ENCODE measurements at places on chromosomes 3 and 15. TPM values are rescaled to one million over a fixed set of nuclear protein-coding genes. Genes with fewer than 3 reads are reported as not detected.

GP9 gene
- 0.53 TPM for total RNA-seq

RLBP1 gene
- total RNA-seq, result not detected

DNA sequence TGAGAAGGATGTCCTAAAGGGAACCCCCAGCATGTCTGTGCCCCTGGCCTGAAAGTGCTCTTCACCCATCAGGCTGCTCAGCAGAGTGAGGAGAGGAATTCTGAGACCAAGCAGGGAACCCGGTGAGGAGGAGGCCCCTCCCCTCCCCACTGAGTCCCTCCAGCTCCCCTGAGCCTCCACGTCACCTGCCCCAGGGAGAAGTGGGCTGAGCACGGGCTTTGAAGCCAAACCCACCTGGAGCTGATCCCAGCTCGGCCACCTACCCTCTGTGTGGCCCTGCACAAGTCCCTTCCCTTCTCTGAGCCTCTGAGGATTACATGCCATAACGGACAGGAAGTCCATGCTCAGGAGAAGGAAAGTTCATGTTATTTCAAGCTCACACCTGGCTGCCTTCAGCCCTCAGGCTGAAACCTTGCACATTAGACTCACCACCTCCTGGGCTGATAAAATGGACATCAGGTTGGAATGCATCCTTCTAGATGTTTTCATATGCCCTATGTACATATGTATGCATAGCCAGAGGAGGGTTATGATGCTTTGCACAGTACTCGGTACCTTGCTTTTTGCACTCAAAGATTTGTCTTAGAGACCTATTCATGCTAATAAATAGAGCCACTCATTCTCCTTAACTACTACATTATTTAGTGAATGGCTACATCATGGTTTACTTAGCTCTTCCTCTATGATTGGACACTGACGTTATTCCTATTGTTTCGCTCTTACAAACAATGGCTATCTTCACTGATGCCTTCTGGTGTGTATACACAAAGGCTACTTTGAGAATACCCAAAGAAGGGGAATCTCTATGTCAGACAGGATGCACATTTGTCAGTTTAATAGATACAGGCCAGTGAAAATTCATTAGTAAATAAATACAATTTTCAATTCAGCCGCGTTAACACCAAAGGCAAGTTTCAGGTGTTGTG is 31.6 kb upstream of the GATA2 start:
- DNase-seq, result no peak

MYO5C gene
- 16.3 TPM for total RNA-seq

- DNase-seq, result no peak
Measured at GRCh38 chr3:184144505-184144904, 9.3 kb downstream of the EIF2B5 start.

GRCh38 chr15:51749307-51749706 is 2.1 kb upstream of the TMOD2 start:
- DNase-seq, result no peak

GRCh38 chr3:182179631-182180030 is 467.9 kb downstream of the SOX2 start:
- DNase-seq, result no peak

- no peak for DNase-seq
Measured at GRCh38 chr3:187807086-187807862, 62.0 kb upstream of the BCL6 start.

GRCh38 chr15:66780172-66780972 is 78.3 kb downstream of the SMAD6 start:
- no peak for DNase-seq

DNA sequence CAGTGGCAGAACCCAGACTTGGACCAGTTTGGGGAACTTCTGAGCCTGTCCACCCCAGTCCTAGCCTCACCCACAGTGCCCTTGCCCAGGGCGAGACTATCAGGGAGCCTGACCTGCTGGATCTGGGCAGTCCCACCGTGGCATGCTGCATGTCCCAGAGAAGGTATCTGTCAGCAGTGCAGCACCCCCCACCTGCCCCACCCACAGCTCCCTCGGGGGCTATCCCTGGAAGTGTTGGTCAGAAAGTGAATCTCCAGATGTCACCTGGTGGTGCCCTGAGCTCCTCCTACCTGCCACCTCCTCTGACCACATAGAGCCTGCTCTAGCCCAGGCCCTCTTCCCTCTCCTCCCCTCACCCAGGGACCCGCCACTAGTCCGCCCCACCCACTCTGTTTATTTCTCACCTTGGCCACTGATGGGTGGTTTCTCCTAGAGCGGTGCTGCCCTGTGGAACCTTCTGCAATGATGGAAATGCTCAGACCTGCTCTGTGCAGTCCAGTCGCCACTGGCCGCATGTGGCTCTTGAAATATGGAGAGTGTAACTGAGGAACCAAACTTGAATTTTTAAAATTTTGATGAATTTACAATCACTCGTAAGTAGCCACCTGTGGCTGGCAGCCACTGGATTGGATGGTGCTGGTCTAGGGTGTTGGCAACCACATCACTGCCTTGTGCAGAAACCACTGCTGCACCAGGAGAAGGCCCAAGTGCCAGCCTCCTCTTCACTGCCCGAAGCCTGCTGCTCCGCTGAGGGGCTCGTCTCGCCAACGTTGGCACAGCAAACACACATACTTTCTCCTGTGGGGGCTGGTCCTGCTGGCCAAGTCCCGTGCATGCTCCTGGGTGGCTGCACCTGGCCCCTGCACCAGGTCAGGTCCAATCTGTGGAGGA is 13.1 kb downstream of the HDAC11 start:
- no peak for DNase-seq

MEGF11 gene
- 6.8 TPM for total RNA-seq

KLHL40 gene
- total RNA-seq, result 0.13 TPM

ZNF502 gene
- 8.0 TPM for total RNA-seq
